GM13977 (cell line): ENCODE measurements at places on chromosomes 1 and 21.
A peak's percentile ranks its signal among the peaks of the same experiment; 100 is the strongest.

GRCh38 chr1:41474490-41475271 lies 9.8 kb downstream of the EDN2 start:
- no peak for DNase-seq

DNA sequence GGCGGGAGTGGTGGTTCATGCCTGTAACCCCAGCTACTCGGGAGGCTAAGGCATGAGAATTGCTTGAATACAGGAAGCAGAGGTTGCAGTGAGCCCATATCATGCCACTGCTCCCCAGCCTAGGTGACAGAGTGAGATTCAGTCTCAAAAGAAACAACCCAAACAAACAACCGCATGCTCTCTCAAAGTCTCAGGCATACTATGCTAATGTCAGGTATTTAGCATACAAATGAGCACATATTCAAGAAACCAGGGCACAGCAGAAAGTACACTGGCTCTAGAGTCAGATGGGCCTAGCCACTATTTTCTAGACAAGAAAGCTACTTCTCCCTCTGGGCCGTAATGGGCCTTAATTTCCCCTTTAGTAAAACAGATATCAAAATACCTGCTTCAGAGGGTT lies 55.0 kb downstream of the ELAVL4 start:
- no peak for DNase-seq

DNA sequence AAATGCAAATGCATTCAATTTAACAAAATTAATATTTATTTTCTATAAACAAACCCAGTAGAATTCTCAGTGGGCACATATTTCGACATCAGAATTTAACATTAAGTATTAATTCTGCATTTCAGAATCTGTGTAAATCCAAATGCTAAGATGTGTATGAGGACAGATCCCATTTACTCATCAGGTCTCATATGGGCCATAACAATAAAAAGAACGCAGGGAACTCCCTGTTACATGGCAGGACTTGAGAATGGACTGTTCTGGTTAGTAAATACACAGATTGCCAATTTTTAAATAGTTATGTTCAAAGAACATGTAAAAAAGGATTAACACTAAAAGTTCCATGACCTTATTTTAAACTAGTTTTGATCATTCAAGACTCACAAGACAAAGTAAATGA lies 104.0 kb downstream of the SLC30A10 start:
- DNase-seq, result no peak

GRCh38 chr1:94926126-94926914 lies 590 bp downstream of the CNN3 start:
- peak; percentile 67 for DNase-seq

GRCh38 chr1:231201375-231201978 lies 39.5 kb upstream of the GNPAT start:
- no peak for DNase-seq

DNA sequence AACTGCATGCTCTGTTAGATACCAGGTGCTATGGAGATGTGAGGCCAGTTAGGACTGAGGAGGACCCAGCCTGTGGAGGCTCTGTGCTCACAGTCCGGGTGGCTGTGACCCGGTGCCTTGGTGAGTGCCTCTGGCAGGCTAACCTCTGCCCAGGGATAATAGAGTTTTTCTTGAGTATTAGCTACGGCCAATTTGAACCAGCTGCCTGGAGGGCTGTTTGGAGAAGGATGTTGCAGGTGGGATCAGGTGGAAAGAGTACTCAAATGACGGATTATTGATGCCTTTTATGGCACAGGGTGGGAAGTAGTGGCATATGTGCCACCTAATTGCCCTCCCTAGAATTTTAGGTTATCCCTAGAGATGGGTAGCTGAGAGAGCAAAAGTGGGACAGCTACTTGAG lies 182.7 kb downstream of the GRIK3 start:
- DNase-seq, result no peak

- no peak for DNase-seq
Observed at GRCh38 chr1:47803815-47804501, 193.2 kb downstream of the TRABD2B start.

- DNase-seq, result no peak
Observed at GRCh38 chr21:44727757-44728156, 16.4 kb upstream of the TSPEAR start.

DNA sequence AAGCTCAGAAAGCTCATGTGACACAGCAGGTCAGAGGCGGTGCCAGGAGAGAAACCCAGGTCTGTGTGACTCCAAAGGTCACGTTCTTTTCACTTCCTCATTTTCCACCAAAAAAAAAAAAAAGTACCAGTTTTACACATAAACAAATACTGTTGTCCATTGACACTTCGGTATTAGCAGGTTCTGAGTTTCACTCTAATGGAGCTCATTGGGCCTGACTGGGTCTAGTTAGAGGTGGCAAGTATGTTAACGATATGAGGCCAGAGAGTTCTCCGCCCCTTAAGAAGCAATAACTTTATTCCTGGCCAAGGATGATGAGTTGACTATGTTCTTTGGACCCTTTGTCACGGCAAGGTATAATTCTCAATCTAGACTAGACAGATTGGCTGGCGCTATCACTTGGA lies 30.0 kb upstream of the SDE2 start:
- DNase-seq, result peak; percentile 65

GRCh38 chr1:158930504-158930903 lies 848 bp upstream of the PYHIN1 start:
- DNase-seq, result no peak

GRCh38 chr1:205812271-205812877 lies 624 bp downstream of the SLC41A1 start:
- peak; percentile 55 for DNase-seq

DNA sequence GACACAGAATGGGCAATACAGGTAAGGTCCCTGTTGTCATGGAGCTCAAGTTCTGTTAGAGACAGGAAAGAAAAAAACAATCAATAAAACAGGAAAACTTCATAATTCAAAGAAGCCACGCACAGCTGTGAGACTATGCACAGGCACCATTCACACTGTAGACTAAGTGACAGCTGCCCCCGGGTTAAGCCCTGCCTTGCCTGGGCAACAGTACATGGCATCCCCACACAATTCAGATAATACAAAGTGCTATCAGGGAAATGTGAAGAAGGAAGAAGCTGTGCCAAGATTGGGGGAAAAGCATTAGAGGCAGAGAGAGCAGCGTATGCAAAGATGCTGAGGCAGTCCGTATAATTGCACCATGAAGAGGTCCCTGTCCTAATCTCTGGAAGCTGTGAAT lies 9.0 kb upstream of the KCNE2 start:
- no peak for DNase-seq

GRCh38 chr1:5516756-5517155 lies 475.5 kb downstream of the NPHP4 start:
- no peak for DNase-seq

- DNase-seq, result no peak
Observed at GRCh38 chr1:8378178-8378577, 60.3 kb downstream of the SLC45A1 start.

- no peak for DNase-seq
Observed at GRCh38 chr1:6483017-6483760, 8.3 kb downstream of the PLEKHG5 start.
